ENCODE measurements at places on chromosomes 7 and 10.

DNA sequence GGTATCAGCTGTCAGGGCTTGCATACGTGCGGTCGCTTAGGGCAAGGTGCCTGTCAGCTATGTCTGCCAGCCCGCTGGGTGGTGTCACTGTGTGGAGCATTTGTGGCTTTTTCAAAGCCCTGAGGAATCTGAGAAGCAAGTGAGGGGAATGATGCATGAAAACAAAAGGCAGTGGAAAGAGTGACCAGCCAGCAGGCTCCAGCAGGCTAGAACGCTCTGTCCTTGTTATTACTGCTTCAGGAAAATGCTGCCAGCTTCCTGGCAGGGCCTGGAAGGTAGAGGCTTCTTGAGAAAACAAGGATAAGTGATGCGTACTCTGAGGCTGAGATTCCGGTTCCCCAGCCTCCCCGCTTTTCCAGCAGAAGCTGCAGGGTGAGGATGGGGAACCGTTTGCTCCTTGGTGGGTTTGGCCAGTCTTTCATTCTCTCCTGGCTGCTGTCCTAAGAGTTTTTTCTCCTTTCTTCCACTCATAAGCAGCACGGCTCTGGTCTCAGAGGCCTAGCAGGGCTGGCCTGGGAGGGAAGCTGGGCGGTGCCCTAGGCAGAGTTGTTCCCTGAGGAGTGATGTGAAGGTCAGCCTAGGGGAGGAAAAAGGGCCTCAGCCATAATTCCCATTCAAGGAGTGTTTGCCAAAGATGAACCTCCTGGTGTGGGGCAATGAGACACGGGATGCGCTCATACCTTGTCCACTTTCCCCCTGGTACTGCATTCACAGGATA lies 42.8 kb upstream of the MKLN1 start:
- peak overlapping the region; percentile 8 for H3K27ac ChIP-seq
- no peaks in the 10 kb centered on the region for H3K4me1 ChIP-seq
- no peaks in the 10 kb centered on the region for H3K27me3 ChIP-seq
- H3K4me3 ChIP-seq: no peak overlapping the region
- no peak for DNase-seq
- no peaks in the 10 kb centered on the region for H3K36me3 ChIP-seq

DNA sequence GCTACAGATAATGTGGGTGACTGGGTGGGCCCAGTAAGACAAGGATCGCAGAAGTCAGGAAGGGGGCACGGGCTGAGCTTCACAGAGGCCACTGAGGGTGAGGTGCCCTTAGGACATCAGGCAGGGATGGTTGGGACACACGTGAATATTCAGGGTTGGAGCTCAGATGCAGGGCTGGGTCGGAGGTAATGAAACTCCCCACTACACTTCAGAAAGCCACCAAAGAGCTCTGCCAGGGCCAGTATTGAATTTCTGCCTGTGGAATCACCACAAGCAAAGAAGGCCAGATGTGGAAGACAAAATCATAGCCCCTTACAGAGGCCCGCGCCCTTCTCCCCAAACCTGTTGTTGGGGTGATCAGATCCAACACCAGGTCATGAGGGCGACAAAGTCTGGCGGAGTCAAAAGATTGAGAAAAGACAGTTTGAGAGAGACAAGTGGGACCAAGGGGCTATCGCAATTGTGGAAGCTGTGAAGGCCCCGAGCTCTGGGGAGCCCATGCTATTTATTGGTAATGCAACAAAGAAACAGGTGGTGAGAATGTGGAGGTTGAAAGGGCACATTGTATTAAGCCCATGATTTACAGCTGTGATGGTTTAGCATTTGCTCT lies 42.4 kb downstream of the STRA8 start:
- DNase-seq: no peak
- H3K27ac ChIP-seq: no peak overlapping the region
- H3K36me3 ChIP-seq: no peaks in the 10 kb centered on the region
- no peaks in the 10 kb centered on the region for H3K4me1 ChIP-seq
- no peaks in the 10 kb centered on the region for H3K27me3 ChIP-seq

GRCh38 chr7:6254866-6255265 lies 17.6 kb downstream of the CYTH3 start:
- no peaks in the 10 kb centered on the region for H3K36me3 ChIP-seq
- no peak overlapping the region for H3K27ac ChIP-seq
- DNase-seq: no peak
- no peaks in the 10 kb centered on the region for H3K27me3 ChIP-seq

GRCh38 chr10:133350950-133351329 lies 3.8 kb downstream of the PRAP1 start:
- no peak for DNase-seq
- peaks cover 26% of the 10 kb centered on the region for H3K36me3 ChIP-seq
- H3K4me1 ChIP-seq: peaks cover 18% of the 10 kb centered on the region
- H3K27ac ChIP-seq: no peak overlapping the region
- no peaks in the 10 kb centered on the region for H3K27me3 ChIP-seq

GRCh38 chr10:44689368-44689767 lies 221.8 kb upstream of the TMEM72 start:
- H3K4me1 ChIP-seq: no peaks in the 10 kb centered on the region
- H3K36me3 ChIP-seq: no peaks in the 10 kb centered on the region
- H3K27ac ChIP-seq: no peak overlapping the region
- no peaks in the 10 kb centered on the region for H3K27me3 ChIP-seq

DNA sequence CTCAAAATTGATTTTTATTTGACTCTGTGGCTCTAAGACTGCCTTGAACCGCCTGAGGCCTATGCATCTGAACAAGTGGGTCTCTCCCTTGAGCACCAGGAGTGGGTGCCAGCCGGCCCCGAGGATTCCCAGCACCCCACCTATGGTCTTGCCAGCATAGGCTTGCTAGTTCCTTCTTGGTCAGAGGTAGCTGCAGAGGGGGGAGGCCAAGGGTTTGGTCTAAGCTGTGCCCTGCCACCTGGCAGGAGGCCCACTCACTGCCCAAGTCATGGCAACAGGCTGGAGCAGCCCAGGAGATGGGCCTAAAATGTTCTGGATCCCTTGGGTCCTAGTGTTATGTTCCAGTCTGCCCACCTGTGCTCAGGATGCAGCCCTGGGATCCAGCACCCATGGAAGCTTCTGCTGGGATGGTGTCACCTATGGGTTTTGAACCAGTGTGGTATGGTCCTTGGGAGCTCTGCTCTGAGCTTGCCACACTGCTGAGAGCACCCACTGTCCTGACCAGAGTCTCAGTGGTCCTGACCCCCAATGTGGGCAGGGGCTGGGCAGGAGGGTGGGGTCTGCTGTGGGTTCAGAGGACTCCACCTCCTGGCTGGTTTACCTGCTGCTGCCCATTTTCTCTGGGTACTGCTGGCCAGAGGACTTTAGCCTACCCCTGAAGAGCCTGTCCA lies 12.6 kb downstream of the YKT6 start:
- H3K4me3 ChIP-seq: no peak overlapping the region
- DNase-seq: no peak
- no peak overlapping the region for H3K27ac ChIP-seq
- H3K36me3 ChIP-seq: no peaks in the 10 kb centered on the region
- H3K27me3 ChIP-seq: no peaks in the 10 kb centered on the region

- no peaks in the 10 kb centered on the region for H3K4me1 ChIP-seq
- no peak overlapping the region for H3K4me3 ChIP-seq
- no peak overlapping the region for H3K27ac ChIP-seq
- DNase-seq: no peak
These were observed 68.4 kb downstream of the RALA start for GRCh38 chr7:39691821-39692220.

- DNase-seq: no peak
- no peak overlapping the region for H3K27ac ChIP-seq
These were observed 2.5 kb downstream of the HMX2 start for GRCh38 chr10:123150271-123150985.

DNA sequence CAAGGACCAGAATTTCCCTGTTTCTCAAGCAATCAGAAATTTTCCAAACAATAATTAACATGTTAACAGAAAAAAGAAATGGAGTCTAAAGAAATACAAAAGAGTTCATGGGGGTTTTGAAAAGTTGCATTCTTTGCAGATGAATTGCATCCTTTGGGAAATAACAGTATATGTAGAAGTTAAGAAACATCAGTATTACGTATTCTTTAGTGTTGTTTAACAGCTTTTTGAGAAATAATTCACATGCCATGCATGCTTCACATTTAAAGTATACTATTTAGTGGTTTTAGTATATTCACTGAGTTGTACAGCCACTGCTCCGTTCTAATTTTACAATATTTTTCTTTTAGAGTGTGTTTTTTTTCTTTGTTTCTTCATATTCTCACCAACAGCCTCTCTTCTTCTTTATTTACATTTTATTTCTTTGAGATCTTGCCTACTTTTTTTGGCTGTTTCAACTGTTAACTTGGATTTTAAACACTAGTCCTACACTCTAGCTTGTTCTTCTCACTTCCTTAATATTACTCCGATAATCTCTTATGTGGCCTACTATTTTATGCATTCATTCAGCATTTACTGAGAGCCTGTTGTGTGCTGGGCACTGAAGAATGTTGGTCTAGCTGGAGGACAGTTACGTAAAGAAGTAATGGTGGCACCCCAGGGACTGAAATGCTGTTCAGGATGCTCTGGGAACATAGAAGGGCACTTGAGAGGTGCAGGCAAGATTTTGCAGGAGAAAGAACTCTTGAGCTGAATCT lies 330.1 kb downstream of the EXOC4 start:
- H3K27ac ChIP-seq: no peak overlapping the region
- no peaks in the 10 kb centered on the region for H3K27me3 ChIP-seq
- no peak for DNase-seq
- no peaks in the 10 kb centered on the region for H3K4me1 ChIP-seq

GRCh38 chr10:103581499-103581898 lies 88.0 kb downstream of the NEURL1 start:
- H3K27ac ChIP-seq: no peak overlapping the region
- no peaks in the 10 kb centered on the region for H3K27me3 ChIP-seq
- peaks cover 4% of the 10 kb centered on the region for H3K4me1 ChIP-seq
- H3K36me3 ChIP-seq: no peaks in the 10 kb centered on the region
- DNase-seq: no peak

DNA sequence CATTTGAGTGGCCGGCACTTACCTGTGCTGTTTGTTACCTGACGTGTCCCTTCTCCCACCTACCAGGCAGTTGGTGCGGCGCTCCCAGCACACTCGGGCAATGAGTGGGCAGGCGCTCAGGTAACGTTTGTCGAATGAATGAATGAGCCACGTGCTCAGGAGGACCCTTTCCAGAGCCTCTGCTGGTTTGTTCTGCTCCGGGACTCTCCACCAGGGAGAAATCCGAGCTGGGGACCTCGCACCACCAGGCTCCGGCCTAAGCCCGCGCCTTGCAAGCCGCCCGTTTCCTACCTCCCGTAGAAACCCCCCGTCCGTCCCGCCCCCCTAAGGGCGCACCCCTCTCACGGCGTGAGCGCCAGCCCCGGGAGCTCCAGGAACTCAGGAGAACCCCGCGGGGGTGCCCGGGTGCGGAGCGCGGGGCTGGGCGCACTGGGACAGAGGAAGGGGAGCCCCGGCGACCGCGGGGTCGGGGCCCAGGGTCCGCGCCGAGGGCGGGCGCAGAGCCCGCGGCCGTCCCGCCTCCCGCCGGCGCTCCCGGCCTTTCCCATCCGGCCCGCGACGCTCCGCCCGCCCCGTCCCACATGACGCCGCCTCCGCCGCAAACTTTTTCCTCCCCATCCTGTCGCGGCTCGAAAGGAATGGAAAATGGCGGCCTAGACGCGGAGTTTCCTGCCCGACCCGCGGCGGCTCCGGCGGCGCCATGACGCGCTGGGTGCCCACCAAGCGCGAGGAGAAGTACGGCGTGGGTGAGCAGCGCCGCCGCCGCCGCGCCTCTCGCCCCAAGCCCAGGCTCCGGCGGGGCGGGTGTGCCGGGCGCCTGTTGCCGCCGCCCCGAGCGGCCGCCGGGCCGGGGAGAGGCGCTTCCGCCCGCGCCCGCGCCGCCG lies at the start of gene DOCK1:
Gene DOCK1, plus strand, starts transcription at position 611 of the 884 bp plus-strand sequence. Its CDS starts 90 bp downstream, at position 701.
- H3K36me3 ChIP-seq: no peaks in the 10 kb centered on the region
- DNase-seq: peak; percentile 84
- peak within 1 kb of the TSS; percentile 64 for H3K27ac ChIP-seq

DNA sequence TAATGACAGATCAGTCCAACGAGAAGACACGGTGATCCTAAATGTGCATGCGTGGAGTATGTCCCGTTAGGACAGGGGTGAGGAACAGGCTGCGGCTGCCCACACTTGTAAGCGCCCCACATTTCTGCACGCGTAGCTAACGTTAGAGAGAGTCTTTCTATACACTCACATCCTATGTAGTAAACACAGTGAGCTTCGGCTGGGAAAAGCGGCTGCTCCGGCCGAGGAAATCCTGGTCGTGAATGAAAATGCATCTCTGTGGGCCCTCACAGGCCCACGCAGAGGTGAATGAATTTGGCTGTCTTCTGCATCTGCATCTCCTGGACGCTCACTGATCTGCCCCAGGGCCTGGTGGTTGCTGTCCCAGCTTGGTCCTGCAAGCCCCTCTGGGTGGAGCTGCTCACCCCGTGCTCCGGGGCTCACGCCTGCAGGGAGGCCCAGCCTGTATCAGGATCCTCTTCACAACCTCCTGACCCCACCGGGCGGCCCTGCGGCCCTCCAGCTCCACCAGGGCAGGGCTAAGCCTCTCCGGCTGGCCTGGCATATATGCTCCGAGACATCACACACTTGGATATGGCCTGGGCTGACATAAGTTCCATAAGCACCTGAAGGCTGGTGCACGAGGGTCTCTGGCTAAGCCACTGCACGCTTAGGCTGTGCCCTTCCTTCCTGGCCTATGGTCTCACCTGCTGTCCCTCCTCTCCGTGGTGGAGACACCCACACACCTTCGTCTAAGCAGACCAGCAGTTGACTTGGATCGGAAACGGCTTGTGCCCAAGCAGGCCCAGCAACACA lies 117.9 kb upstream of the DIP2C start:
- no peaks in the 10 kb centered on the region for H3K27me3 ChIP-seq
- H3K36me3 ChIP-seq: no peaks in the 10 kb centered on the region
- DNase-seq: no peak
- no peak overlapping the region for H3K27ac ChIP-seq

- H3K4me1 ChIP-seq: peaks cover 20% of the 10 kb centered on the region
- no peaks in the 10 kb centered on the region for H3K36me3 ChIP-seq
- no peak overlapping the region for H3K27ac ChIP-seq
- H3K27me3 ChIP-seq: no peaks in the 10 kb centered on the region
- H3K4me3 ChIP-seq: no peak overlapping the region
- DNase-seq: no peak
These were observed 46.5 kb downstream of the ABLIM1 start for GRCh38 chr10:114611617-114612016.

DNA sequence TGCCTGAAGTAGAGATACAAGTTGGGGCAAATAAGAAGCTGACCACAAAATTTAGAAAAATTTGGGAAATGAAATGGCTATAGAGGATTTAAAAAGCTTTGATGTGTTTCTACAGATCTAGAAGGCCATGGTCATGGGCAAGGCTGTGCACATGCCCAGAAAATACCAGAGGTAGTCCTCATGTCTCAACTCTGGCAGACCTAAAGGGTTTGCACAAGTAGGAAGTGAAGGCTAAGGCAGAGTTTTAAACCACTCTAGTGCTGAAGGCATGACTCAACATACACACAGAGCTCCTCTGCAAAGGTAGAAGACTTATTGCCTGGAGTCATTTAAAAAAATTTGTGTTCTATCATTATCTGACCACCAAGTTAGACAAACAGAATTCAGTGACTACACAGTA lies 364.6 kb downstream of the CCSER2 start:
- H3K36me3 ChIP-seq: no peaks in the 10 kb centered on the region
- no peaks in the 10 kb centered on the region for H3K27me3 ChIP-seq
- H3K27ac ChIP-seq: no peak overlapping the region
- no peak for DNase-seq
- no peaks in the 10 kb centered on the region for H3K4me1 ChIP-seq

- H3K4me3 ChIP-seq: peak overlapping the region; percentile 33
- no peak overlapping the region for H3K27ac ChIP-seq
- no peaks in the 10 kb centered on the region for H3K4me1 ChIP-seq
- no peaks in the 10 kb centered on the region for H3K27me3 ChIP-seq
- DNase-seq: peak; percentile 85
These were observed 44.8 kb downstream of the ZNF800 start for GRCh38 chr7:127347567-127348246.

GRCh38 chr10:107139237-107139636 lies 25.3 kb downstream of the SORCS1 start:
- H3K4me3 ChIP-seq: no peak overlapping the region
- H3K27me3 ChIP-seq: no peaks in the 10 kb centered on the region
- no peaks in the 10 kb centered on the region for H3K4me1 ChIP-seq
- H3K27ac ChIP-seq: no peak overlapping the region
